ENCODE measurements at places on chromosomes 7 and 10.

- DNase-seq, result no peak
These were observed at the start of gene LRMDA for GRCh38 chr10:75431180-75432111. Gene LRMDA, plus strand, starts transcription at chr10:75431624.

GRCh38 chr10:124180044-124180745 is 86.8 kb upstream of the CHST15 start:
- no peak for DNase-seq

GRCh38 chr10:108862676-108863350 is 1060.5 kb downstream of the XPNPEP1 start:
- DNase-seq, result no peak

- DNase-seq, result peak; percentile 65
These were observed 4.7 kb downstream of the TMEM120A start for GRCh38 chr7:75989500-75990388.

- no peak for DNase-seq
These were observed at the start of gene CTNNA3 for GRCh38 chr10:67696029-67696428. Gene CTNNA3, minus strand, starts transcription at chr10:67696195.

DNA sequence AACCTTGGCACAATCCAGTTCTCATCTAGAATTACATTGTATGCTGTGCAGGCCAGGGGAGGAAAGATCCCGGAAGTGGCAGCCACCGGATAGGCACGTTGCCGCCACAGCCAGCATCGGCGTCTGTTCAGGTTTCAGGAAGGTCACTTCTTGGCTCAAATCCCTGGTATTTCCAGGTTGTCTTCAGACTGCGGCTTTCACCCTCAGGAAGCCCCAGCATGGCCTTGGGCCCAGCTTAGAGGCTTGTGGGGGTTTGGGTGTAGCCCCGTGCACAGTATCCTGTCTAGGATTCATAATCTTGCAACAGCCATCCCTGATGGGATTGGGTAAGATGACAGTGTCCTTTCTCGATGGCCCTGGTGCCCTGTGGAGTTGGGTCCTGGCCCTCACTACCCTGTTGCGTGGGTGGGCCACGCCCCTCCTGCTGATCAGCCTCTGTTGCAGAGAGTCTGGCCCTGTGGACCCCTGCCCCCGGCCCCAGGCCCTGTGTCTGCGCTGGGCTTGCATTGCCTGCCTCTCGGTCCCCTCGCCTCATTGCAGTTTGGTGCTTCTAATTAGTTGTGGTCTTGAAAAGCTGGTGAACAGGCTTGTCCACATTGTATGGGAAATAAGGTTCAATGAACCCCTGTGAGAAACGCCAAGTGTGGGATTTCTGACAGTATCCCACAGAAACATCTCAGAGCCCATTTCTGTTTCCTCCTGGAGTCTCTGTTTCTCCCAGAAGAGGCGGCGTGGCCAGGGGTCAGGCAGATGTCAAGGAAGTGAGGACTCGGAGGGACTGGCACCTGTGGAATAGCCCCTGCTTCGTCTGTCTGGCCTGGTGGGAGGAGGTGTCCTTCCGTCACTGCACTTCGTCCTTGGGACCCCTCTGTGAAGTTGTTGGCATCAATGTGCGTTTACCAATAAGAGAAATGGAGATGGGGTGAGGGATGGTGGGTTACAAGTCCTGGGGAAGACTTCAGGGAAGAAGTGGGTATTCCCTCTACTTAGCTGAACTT is 77.5 kb downstream of the MGMT start:
- DNase-seq, result no peak

- no peak for DNase-seq
These were observed 75.2 kb downstream of the TEX36 start for GRCh38 chr10:125607689-125608290.

GRCh38 chr7:22481726-22482125 is 18.3 kb downstream of the STEAP1B start:
- no peak for DNase-seq

GRCh38 chr7:124652237-124652636 is 113.4 kb downstream of the GPR37 start:
- DNase-seq, result no peak

DNA sequence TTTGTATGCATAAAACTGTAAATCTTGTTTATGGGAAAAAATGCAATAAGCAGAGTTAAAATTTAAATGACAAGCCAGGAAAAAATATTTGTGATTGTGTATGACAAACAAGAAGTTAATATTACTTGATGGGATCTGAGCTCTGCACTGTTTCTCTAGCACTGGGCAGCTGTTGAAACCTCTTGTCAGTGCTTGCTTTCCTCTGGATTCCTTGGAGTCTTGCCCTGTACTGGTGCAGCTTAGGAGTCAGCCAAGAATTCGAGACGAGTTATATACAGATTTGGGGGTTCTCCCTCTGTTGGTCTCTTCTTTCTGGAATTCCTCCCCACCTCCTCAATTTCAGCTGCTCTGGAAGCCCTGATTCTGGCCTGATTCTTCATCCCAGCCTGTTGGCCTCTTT is 24.3 kb upstream of the OPN4 start:
- no peak for DNase-seq

GRCh38 chr10:130351466-130352290 is 215.5 kb downstream of the GLRX3 start:
- no peak for DNase-seq

- DNase-seq, result no peak
These were observed 49.1 kb downstream of the PLCE1 start for GRCh38 chr10:94042834-94043175.

DNA sequence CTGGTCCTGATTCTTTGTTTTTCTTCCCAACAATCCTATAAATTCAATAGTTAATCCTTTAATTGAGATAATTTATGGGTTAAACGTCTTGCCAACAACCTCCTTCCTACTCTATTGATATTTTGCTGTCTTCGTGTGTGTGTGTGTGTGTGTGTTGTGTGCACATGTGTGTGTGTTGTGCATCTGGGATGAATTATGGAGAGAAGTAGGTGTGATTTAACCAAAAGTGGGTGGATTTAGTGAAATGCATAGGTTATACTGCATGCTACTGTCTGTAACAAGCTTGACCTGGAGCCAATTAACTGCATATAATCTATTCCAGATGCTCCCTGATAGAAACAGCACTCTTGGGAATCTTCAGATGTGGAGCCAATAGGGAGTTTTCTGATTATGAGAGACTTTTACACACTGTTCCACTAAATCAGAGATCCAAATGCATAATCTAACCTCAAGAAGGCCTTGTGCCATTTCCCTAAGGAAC is 61.2 kb downstream of the SEMA3D start:
- no peak for DNase-seq

GRCh38 chr7:48390388-48391327 is 219.4 kb downstream of the ABCA13 start:
- DNase-seq, result no peak

DNA sequence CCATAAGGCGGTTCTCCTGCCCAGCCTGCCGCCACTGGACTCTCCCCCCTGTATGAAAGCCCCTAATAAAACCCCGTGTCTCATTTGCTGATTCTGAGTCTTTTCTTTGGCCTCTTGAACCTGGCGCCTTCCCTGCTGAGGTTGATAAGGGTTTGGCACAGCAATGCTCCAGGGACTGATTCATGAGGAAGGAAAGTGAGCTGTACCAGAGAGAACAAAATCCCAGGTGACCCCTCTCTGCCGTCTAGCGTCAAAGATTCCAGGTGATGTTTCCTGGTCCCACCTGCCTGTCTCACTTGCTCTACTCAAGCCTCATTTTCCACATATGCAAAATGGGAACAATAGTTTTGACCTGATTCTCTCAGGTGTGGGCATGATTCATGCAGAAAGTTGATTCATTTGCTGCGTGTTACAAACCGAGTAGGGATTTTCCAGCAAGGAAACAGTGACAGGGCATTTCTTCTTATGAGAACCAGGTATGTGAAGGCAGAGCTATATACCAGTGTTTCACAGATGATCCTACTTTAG is 730.6 kb upstream of the IGFBP3 start:
- DNase-seq, result no peak

DNA sequence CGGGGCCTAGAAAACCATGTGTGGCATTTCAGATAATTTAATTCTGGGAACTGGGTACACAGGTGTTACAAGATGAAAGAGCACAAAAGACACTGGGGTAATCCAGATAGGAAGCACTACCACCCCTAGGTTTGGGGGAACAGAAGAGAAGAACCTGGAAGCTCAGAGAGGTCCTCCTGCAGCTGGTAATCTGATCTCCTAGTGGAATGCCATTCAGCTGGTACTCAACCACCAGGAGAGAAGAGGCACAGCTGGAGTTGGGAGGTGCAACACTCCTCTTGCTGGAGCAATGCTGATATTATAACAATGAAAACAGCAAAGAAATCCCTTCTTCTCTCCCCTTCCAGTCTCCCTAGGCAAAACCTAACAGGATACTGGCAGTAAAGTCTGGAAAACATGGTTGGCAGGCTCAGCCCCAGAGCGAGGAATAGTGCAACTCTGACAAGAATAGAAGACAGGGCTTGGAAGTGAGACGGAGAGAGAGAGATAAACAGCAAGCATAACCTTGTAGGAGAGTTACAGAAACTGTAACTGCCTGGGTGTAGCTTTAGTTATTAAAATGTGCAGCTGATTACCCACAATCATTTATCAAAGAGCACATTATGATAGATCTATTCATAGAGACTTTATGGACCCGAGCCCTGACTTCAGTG is 35.0 kb downstream of the NRF1 start:
- no peak for DNase-seq

GRCh38 chr10:52906046-52906445 is 133.5 kb upstream of the MBL2 start:
- no peak for DNase-seq

DNA sequence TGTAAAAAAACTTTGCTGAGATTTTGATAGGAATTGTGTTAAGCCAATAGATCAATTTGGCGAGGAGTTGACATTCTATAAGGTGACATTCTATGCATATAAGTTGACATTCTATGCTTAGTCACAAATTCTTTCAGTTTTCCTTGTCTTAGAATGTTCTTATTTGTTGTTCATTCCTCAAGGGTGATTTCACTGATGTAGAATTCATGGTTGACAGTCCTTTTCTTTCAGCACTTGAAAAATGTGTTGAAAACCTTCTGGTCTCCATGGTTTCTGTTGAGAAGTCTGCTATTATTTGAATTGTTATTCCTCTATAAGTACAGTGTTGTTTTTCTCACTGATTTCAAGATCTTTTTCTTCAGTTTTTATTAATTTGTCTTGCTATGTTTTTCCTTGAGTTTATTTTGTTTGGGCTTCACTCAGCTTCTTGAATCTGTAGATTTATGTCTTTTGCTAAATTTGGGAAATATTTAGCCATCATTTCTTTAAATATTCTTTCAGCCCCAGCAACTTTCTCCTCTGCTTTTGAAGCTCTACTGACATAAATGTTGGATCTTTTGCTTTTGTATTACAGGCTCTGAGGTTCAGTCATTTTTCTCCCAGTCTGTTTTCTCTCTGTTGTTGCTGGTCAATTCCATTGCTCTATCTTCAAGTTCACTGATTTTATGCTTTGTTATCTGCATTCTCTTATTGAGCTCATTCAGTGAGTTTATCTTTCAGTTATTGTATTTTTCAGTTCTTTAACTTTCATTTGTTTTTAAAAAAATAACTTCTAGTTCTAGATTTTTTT is 154.9 kb downstream of the SDK1 start:
- DNase-seq, result no peak

DNA sequence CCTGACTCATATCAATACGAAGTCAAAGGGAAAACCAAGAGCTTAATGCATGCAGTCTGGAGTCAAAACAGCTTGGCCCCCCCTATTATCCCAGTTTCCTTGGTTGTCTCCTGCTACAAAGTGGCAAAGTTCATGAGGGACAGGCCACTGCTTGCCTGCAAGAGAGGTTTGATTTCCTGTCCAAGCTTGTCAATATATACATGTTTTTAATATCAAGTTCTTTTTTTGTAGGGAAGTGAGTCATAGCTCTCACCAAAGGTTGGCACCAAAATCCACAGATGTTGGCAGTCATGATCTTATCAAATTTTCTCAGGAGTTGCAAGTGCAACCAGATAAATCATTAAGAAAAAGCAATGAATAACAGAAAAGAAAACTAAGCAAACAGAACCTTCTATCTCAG is 176.8 kb downstream of the COBL start:
- DNase-seq, result no peak

GRCh38 chr7:137886746-137887145 is 40.0 kb upstream of the DGKI start:
- no peak for DNase-seq

GRCh38 chr10:103493916-103494877 is 692 bp downstream of the NEURL1 start:
- DNase-seq, result no peak

DNA sequence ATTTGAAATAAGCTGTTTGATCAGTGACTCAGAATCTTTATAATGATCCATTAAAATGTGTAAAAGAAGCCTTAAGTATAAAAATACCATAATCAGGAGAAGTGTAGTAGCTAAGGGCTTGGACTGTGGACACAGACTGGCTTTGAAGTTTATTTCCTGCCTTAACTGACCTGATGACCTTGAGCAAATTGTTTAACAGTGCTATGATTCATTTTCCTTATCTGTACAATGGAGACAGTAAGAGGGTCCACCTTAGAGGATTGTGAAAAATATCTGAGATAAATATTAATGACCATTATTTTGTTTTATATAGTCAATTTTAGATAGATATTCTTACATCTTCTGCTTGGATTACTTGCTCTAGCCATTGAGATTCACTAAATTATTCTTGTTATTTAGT is 13.3 kb upstream of the RPA3 start:
- DNase-seq, result no peak

DNA sequence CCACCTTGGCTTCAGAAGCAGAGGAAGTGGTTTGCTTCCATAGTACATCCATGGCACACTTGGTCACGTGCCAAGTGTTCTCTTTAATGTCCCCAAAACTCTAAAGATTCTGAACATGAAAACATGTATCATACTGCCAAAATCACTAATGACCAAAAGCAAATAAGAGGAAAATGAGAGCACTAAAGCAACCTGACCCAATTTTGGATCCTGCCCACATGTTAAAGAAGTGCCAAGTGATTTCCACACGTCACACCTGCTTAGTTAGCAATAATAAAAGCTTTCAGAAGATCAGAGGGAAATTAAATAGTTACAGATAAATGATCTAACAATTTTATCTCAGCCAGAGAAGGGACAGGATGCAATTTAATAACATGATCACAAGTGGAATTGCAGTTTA is 1170.0 kb downstream of the XPNPEP1 start:
- DNase-seq, result no peak

DNA sequence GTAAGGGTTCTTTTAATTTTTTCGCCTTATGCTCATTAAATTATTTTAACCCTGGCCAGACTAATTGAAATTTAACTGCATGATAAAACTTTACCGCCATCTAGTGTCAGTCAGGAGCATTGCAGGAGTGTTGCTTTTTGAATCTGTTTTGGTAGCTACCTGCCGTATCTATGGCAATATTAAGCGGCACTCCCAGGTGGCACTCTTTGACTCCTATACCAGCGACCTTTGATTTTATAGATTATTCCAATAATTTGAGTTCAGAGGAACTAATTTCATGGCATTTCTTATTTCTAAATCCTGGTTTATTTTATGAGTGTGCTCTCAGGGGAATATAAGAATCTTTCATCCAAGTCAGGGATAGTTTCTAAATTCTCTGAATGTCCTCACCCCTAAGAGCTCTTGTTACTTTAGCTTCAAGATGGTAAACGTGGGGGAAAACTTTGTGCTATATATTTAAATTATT is 198.9 kb downstream of the REEP3 start:
- no peak for DNase-seq

- no peak for DNase-seq
These were observed 10.3 kb downstream of the ADRB1 start for GRCh38 chr10:114053946-114054345.

Data from right forelimb (tissue), 1 donor.